GM19239 (cell line): ENCODE measurements at places on chromosomes 1 and 21.

GRCh38 chr1:207064561-207064960 lies 11.5 kb downstream of the PFKFB2 start:
- no peak for DNase-seq

GRCh38 chr1:157691285-157691920 lies 9.2 kb downstream of the FCRL3 start:
- peak; percentile 17 for DNase-seq

GRCh38 chr1:232648316-232648715 lies 18.4 kb upstream of the SIPA1L2 start:
- DNase-seq = no peak

GRCh38 chr1:213279410-213279809 lies 228.4 kb downstream of the RPS6KC1 start:
- DNase-seq = no peak

DNA sequence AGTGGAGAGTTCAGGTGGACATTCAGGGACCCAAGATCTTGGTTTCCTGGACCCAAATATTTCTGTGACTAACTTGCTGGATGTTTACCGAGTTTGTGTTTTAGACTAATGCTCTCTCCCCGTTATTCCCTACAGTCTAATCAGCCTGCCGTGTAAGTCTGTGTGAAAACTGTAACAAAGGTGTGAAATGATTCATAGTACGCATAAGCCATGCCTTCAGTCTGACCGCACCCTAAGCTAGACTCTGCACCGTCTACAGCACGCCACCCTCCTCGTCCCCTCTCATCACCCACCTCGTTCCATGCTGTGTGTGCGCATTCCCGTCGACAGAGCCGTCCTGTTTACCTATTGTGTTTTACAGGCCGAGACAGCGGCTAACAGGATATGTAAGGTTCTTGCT lies 50.5 kb downstream of the ACTN2 start:
- DNase-seq = no peak

DNA sequence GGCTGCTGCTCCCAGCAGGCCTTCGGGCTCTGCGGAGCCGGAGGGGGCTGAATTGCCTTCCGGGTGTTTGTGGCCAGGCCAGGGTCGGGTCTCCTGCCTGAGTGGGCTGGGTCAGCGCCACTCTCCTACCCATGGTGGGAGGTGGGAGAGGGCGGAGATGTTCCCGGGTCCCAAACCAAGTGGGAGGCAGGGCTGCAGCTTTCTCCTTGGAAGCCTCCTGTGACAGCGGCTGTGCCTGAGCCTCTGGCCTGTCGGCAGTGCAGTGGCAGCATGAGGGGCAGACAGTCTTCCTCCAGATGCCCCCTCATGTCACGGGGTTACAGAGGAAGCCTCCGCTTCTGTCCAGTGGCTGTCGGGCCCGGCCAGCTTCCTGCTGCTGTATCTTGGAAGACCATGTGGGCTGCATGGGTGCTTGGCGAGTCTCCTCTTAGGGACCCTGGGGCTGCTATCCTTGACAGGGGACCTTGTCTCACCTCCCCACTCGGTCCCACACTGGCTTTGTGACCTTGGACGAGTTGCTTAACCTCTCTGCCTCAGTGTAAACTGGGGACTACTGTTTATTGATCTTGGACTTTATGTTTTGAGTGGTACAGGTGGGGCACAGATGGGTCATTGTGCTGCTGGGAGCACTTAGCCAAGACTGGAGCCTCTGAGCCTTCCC lies 4.3 kb downstream of the SKI start:
- no peak for DNase-seq

GRCh38 chr1:918843-919242 lies 4.9 kb upstream of the SAMD11 start:
- DNase-seq = no peak

GRCh38 chr1:3671371-3672180 lies 19.3 kb downstream of the TP73 start:
- DNase-seq = no peak

DNA sequence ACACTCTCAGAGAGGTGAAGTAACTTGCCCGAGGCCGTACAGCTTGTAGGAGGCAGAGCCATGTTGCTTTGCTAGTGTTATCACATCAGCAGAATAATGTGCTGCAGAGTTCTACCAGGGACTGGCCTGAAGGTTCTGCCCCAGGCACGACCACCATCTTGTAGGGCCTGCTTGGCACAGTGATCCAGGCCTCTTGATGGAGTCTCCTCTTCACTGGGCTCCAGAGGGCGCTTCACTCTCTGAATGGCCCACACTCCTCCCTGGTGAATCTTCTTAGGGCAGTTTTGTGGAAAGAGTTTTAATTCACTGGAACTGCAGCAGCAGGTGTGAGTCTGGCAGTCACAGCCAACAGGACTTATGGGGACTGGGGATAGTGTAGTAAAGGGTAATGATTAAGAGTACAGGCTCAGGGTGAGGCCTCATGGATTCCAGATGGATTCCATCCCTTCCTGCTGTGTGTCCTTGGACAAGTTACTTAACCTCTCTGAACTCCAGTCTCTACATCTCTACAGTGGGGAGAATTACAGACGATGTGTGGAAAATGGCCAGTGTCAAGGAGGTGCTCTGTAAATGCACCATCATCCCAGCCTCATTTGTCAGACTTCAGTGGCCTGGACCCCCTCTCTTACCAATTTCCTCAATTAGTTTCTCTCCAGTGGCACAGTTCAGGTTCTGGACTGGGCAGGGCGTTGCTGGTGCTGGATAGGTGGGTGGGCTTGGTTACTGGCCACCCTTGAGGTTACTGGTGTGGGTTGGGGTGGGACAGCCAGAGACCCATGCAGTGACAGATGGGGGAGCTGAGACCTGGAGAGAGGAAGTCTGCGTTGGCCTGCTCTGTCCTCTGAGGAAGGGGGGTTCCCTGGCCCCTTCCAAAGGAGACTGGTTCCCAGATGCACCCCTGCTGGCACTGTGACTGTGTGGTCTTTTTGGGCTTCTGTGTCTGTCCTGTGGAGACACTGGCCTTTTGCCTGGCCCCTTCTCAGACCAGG lies 45.9 kb upstream of the CSF3R start:
- no peak for DNase-seq

- no peak for DNase-seq
These were observed 14.9 kb downstream of the TRMT13 start for GRCh38 chr1:100147875-100148274.

DNA sequence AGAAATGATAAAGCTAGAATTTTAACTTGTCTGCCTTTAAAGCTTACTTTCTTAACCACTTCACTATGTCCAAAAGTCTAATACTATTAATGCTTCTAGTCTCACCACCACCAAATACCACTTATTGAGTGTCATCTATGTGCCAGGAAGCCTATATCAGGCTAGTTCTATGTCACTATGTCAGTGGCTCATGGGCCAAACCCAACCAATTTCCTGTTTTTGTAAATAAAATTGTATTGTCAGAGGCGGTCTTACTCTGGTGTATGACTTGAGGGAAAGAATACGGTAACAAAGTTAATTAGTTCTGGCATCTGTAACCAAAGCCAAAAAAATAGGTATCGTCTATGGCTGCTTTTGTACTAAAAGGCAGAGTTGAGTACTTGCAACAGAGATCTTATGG lies 14.8 kb downstream of the F5 start:
- no peak for DNase-seq
